Pericardium fibroblast (primary cell): ENCODE measurements at places on chromosomes 7 and 10. TPM values are rescaled to one million over a fixed set of nuclear protein-coding genes. Genes with fewer than 3 reads are reported as not detected.

The NEUROD6 gene
- total RNA-seq: not detected in 2 replicates

The PILRA gene
- 2.2 and 5.6 TPM in 2 replicates for total RNA-seq

The NPFFR1 gene
- total RNA-seq: not detected in 2 replicates

The RBP4 gene
- 1.2 and 6.2 TPM in 2 replicates for total RNA-seq

The SPDYE8 gene
- total RNA-seq: not detected in 2 replicates

The CLRN3 gene
- total RNA-seq: not detected in 2 replicates

The FBXL13 gene
- 0.93 and 3.0 TPM in 2 replicates for total RNA-seq

The LIPA gene
- total RNA-seq: 88.1 and 95.0 TPM in 2 replicates

The PKD2L1 gene
- total RNA-seq: not detected in 2 replicates
